ENCODE measurements at places on chromosomes 3 and 15.

GRCh38 chr3:104080088-104080626, 1286.6 kb upstream of the ALCAM start:
- DNase-seq = no peak

DNA sequence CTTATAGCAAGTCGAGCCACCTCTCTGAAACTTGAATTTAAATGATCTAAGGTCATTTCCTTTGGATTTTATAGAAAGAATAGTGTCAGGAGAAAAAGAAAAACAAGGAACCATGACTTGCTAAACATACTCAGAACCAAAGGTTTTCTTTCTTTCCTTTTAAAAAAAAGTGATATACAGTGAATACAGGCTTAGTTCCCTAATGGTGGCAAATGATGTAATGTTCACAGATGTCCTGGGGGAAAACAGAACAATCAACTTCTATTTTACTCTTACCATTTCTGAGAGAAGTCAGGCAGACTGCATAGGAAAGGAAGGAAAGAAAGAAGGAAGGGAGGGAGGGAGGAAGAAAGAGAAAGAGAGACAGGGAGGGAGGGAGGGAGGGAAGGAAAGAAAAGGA, 56.5 kb downstream of the ST6GAL1 start:
- DNase-seq = no peak

GRCh38 chr15:69869291-69869690, 228.4 kb downstream of the TLE3 start:
- DNase-seq = no peak

DNA sequence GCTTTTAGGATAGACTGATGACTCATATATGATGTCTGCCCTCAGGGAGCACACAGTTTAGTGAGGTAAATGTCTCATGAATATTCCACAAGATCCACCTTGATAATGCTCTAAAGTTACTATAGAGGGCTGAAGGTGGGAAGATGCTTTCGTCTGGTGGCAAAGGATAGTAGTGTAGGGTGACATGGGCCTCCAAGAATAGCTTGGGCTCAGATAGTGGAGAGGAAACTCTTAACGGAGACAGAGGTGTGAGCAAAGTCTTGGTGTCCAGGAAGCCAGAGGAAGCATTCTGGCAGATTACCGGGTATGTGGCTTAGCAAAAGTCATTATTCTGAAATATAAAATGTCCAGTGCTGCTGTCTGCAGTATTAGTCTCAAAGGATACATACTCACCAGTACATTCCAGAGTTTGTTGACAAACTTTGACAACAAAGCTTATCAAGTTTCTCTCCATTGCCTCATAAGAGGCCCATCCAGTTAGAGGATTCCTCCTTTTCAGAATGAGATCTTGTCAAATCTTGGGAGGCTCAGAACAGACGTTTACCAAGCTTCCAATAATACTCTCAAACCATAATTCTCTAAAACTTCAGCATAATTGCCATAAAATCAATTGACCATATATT, 316.7 kb downstream of the LPP start:
- DNase-seq = no peak

DNA sequence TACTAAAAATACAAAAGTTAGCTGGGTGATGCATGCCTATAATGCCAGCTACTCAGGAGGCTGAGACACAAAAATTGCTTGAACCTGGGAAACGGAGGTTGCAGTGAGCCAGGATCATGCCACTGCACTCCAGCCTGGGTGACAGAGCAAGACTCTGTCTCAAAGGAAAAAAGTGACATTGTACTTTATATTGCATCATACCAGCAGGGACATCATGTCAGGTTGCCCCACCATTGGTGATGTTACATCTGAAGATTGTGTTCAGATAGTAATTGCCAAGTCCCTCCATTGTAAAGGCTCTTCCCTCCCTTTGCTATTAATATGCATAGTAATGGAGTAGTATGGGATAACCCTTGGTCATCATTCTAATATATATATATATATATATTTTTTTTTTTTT, 44.8 kb downstream of the FOXL2 start:
- DNase-seq = no peak

DNA sequence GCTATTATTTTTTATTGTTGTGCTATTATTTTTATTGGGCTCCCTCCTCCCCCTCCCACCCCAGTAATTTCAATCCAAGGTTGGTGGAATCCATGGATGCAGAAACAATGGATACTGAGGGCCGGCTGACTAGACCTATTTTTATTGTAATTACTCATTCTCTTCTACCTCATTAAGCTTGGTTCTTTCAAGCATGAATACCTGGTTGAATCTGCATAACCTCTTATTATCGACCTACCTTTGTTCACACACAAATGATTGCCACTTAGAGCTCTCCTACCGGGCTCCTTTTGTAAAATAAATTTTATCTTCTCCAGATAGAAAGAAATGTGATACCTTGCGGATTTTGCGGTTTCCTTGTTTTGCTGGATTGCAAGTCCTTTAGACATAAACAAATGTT, 31.6 kb downstream of the BTD start:
- no peak for DNase-seq

- no peak for DNase-seq
These were observed 20.8 kb downstream of the TCF12 start for GRCh38 chr15:56939257-56939656.

- DNase-seq = no peak
These were observed 1.1 kb upstream of the MCCC1 start for GRCh38 chr3:183100376-183100775.

DNA sequence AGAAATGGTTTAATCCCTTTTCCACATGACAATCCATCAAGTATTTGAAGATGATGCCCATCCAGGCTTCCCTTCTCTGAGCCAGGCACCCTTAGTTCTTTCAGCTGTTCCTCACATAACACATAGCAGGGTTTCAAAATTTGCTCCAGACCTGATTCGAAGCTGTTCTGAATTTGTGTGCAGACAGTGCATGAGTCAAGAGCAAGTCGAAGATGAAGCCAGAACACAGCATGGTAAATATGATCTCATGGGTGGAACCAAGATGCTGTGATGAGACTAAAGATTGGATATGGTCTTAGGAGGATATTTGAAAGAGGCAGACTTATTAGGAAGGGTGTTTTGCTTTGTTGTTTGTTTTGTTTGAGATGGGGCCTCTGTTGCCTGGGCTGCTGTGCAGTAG, 32.6 kb upstream of the PDE8A start:
- no peak for DNase-seq

- no peak for DNase-seq
These were observed 51.2 kb downstream of the LYSMD4 start for GRCh38 chr15:99681990-99682389.

- no peak for DNase-seq
These were observed 4.1 kb downstream of the CCDC191 start for GRCh38 chr3:114052216-114052615.

- no peak for DNase-seq
These were observed 81.3 kb downstream of the VGLL4 start for GRCh38 chr3:11562277-11562881.

GRCh38 chr3:110928016-110928662, 143.5 kb upstream of the NECTIN3 start:
- no peak for DNase-seq

GRCh38 chr3:49035281-49035680, 6.1 kb upstream of the IMPDH2 start:
- no peak for DNase-seq

- DNase-seq = no peak
These were observed 29.9 kb downstream of the ACP3 start for GRCh38 chr3:132346841-132347736.

DNA sequence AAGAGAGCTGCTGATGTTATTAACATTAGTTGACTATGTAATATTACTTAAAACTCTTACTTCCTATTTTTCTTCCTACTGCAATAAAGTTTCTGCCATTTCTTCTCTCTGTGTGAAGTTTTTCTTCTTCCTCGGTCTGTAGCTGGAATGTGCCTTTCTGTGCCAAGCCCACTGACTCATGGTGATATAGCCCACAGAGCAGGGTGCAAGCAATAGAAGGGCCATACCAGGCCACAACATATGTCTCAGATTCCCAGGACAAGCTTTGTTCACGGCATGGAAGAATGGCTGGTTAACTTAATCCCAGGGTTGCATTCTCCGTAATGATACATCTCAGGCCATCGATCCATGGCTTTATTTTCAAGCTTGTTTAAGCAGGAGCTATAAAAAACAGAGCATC, 815.3 kb downstream of the TUSC7 start:
- DNase-seq = no peak

GRCh38 chr3:53040351-53040820, 5.5 kb downstream of the SFMBT1 start:
- no peak for DNase-seq
